ENCODE measurements at places on chromosomes 2 and 18. TPM values are rescaled to one million over a fixed set of nuclear protein-coding genes. Genes with fewer than 3 reads are reported as not detected.

DNA sequence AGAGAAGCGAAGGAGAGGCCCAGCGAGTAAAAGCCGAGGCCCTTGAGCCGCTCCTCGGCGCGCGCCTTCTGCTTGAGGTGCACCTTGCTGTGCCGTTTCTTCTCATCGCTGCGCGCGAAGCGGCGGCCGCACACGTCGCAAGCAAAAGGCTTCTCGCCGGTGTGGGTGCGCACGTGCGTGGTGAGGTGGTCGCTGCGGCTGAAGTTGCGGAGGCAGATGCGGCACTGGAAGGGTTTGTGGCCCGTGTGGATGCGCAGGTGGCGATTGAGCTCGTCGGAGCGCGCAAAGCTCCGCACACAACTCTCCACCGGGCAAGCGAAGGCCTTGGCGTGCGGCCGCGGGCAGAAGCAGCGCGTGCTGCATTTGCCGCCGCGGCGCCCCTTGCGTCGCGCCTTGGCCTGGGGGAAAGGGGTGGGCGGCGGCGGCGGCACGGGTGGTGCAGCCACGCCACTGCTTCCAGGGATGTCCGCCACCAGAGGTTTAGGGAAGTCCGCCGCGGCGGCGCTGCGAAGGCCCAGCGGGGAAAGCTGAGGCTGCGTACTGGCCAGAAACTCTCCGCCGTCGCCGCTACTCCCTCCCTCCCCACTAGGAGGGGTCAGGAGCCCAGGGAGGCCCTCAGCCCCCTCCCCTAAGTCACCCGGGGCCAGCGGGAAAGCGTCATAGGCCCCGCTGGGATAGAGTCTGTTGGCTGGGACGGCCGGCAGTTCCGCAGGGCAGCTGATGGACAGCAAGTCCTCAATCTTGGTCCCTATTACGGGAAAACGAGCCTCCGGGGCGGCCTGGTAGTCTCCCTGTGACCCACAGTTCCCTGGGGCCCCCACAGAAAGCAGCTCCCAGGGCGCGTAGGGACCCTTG is 1.7 kb downstream of the EGR4 start:
- DNase-seq = no peak

The ZC3H8 gene
- total RNA-seq = 5.2 TPM

- no peak for DNase-seq
These were observed 47.4 kb downstream of the FSIP2 start for GRCh38 chr2:185785851-185786473.

GRCh38 chr18:46716336-46716735 is 40.5 kb downstream of the ST8SIA5 start:
- no peak for DNase-seq

DNA sequence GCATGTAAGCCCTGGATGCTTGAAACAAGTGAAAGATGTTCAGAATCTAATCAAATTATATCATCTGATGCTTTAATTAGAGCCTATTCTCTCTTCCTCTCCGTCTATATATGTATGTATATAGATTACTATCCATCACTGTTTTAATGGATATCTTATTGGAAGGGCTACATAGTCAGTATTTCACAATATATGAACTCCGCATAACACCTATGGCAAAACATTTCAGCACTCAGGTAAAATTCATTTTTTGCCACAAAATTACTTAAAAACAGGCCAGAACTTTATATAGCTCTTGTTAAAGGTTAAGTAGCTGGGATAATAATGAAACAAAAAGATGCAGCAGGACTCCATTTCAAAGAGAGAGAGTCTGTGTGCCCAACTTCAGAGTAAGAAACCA is 1.2 kb downstream of the PJVK start:
- DNase-seq = no peak

DNA sequence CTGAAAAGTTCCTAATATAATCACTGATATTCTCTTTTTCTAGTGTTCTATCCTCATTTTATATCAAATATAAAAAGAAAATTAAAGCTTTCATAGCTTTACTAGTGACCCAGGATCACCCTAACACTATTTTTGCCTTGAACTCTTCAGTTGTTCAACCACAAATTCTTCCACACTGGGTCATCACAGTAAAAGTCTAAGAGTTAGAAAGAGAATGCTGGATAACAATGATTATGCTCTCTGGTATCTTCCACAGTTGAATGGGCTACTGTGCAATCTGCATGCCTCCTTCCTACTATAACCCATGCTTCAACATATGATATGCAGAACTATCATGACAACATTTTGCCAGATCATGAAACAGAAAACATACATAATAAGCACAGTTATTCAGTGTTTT is 32.3 kb downstream of the CHN1 start:
- DNase-seq = no peak

- no peak for DNase-seq
These were observed 29.3 kb downstream of the COX7A2L start for GRCh38 chr2:42331569-42332284.

GRCh38 chr2:68031542-68032160 is 31.2 kb downstream of the C1D start:
- no peak for DNase-seq

DNA sequence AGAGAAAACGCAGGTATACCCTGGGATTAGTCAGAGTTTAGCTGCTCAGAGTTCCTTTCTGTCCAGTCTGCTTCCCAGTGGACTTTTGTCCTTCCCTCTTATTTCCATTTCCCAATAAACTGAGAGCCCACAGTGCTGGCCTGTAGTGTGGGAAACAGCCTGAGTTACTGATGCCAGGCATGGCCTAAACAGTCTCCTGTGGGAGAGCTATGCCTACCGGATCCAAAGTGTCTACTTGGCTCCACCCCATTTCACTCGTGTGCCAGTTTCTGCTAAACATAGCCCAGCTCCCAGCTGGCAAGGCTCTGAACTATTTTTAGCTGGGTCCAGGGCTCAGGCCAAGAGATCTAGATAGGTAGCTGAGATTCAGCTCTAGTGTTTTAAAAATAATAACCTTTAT is 15.6 kb upstream of the PPP1CB start:
- DNase-seq = peak; percentile 67

DNA sequence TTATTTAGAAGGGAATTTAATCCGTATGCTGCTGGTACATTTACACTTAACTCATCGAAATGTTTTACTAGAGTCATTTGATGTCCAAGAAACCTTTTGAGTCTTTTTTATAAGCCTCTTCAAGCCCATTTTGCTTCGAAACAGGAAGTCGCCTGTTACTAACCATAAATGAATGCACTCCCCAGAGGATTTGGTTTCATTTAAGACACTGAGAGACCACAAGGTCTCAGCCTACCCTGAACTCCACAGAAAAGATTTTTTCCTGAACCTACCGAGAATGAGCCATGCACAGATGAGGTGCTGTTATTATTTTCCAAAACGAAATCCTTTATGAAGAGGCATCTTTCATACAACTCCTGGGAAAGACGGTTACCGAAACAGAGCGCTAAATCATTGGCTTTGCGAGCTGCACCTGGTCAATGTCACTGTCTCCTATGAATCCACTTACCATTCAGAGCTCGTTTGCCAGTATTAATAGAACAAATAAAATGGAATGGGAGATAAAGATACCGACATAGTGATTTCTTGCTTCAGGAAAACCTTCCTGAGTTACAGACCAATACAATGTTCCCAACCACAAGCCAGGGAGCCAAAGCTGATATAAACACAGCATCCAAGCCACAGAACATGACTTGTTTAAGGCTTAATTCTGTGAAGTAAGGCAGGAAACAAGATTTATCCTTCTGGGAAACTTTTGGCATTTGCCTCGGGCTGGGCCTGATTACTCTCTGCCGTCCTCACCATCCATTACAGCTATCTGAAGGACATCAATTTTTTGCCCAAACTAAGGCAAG is 382.1 kb downstream of the OSR1 start:
- no peak for DNase-seq

The FTCDNL1 gene
- 2.1 TPM for total RNA-seq

DNA sequence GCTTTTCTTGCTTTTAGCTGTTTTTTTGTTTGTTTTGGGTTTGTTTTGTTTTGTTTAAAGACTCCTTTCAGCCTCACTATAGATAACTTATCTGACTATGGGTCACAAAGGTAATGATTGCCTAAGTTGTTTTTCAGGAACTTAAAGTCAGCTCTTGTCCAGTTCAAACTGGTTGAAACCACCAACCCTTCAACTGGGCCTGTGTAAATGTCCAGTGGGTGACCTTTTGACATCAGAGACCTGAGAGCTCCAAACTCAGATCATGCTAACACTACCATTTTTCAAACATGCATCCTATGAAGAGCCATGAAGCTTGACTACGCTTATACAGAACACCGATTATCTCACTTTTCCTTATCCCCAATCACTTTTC is 144.6 kb upstream of the RMP24 start:
- no peak for DNase-seq

The ANO7 gene
- 2.1 TPM for total RNA-seq

DNA sequence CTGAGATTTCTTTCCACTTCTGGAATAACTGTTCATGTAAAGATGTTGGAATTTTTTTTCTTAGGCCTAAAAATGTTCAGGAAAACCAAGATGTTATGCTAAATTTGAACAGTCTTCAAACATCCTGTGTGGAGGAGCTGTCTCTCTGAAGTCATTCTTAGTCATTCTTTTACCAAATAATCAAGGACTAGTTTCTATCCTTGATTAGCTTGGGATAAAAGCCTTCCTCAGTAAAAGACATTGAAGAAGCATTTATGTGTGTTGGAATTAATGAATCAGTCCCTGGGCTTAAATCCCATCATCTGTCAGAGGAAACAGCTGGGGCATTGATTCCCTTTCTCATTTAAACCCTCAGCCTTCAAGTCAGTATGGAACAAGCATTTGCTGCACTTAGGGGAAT is 300.1 kb upstream of the NXPH2 start:
- no peak for DNase-seq

DNA sequence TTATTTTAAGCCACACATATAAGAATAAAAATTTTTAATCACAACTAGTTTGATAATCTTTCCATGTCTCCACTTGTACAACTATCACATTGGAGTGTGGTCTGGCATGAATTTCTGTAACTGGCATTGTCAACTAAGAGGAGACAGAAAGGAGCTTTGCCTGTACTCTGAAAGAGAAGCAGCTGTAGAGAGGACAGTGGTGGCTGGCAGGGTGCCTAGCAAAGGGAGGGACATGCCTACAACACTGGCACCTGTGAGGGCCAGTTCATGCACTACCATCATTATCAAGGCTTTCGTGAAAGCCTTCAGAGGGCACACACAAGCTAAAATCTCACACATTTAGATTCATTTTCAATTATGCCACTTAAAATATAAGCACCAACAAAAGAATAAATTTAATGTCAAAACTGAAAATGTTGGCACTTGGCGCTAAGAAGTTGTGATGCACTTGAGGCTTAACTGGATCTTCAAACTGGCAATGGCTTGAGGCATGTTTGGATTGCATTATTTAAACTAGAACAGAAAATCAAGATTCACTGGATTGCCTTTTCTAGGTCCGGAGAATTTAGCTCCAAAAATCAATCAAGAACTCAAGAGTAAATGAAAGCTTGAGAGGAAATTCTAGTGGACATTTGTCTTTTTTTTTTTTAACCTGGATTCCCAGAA is 238.6 kb downstream of the ZNF385B start:
- no peak for DNase-seq

DNA sequence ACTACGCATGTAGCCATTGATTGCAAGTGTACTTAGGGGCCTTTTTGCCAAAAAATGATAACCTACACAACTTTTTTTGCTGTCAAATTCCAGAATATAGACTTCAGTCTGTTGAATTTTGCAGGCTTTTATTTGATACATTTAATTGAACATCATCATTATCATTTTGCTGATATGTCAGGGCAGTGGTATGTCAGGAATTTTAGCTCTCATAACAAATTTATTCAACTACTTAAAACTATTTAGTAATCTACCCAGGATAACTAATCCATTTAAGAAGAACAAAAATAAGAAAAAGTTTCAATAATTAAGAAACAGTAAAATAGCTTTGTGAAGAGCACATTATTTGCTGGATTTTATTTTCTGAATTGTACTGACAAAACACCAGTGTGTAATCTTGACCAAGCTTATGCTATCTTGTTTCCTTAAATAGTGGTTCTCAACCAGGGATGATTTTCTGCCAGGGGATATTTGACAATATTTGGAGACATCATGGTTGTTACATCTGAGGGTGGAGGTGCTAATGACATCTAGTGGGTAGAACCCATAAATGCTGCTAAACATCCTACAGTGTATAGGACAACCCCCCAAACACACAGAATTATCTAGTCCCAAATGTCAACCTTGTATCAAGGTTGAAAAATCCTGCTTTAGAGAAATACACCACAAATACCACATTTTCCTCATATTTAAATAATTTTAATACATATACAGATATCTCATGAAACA is 12.1 kb upstream of the TTN start:
- DNase-seq = no peak

DNA sequence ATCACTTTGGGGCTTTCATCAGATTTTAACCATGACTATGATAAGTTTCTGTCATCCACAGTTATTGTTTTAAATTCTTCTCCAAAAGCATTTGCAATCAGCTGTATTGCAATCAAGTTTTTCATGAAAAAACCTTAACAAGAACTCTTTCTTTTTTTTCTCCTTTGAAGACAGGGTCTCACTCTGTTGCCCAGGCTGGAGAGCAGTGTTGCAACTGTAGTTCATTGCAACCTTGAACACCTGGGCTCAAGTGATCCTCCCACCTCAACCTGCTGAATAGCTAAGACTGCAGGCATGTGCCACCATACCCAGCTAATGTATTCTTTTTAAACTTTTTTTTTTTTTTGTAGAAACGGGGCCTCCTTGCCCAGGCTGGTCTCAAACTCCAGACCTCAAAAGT is 45.5 kb upstream of the C2orf66 start:
- DNase-seq = no peak

The RESP18 gene
- not detected for total RNA-seq

GRCh38 chr18:23521271-23521670 is 18.0 kb downstream of the RMC1 start:
- no peak for DNase-seq

- no peak for DNase-seq
These were observed 35.7 kb upstream of the ST3GAL5 start for GRCh38 chr2:85924522-85924921.

DNA sequence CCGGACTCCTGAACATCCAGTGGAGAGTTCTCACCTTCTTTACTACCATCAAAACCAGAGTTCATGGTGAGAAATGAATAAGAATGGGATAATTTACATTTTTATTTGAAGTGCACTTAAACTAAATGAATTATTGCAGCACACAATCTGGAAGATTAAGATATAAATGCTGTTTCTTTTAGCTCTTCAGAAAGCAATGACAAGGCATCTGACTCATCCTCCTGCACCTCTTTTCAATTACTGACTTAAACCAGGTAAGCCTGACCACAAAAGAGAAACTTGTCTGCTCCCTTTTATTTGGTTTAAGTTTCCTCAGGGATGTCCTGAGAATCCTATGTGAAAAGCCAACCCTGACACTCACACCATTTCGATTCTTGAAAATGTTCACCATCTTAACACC is 720 bp upstream of the DSC2 start:
- no peak for DNase-seq

DNA sequence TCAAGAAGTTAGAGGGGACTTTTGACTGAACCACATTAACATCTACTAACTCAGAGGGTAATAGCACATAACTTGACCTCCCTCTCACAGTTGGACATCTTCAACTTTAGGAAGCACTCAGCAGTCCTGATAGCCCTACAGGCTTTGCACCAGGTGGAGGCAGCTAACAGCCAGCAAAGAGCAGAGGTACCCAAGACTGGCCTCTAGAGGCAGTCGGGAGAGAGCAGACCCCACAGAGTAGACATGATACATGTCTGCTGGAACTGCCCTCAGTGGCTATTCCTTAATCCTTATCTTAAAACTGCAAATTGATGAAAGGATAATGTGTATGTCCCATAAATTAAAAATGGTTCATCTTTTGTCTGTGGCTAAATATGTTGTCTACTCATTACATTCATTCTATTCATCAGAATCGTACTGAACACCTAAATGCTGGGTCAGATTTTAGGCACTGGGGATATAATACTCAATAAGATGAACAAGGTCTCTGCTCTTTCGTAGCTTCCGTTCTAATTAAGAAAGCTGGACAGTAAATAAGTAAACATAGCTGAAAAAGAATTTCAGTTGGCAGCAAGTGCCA is 49.8 kb downstream of the CAB39 start:
- no peak for DNase-seq
